Renal cortex interstitium (tissue), 15 donors: ENCODE measurements at places on chromosomes 2 and 18. TPM values are rescaled to one million over a fixed set of nuclear protein-coding genes. Genes with fewer than 3 reads are reported as not detected.

SLC9A4 gene
- 8.2 TPM for polyA plus RNA-seq

RAPGEF4 gene
- 9.8 TPM for polyA plus RNA-seq

- DNase-seq, result no peak
These were observed 17.5 kb upstream of the POLI start for GRCh38 chr18:54251606-54252390.

GRCh38 chr2:70641263-70641784 is 87.7 kb upstream of the TGFA start:
- DNase-seq, result no peak

DNA sequence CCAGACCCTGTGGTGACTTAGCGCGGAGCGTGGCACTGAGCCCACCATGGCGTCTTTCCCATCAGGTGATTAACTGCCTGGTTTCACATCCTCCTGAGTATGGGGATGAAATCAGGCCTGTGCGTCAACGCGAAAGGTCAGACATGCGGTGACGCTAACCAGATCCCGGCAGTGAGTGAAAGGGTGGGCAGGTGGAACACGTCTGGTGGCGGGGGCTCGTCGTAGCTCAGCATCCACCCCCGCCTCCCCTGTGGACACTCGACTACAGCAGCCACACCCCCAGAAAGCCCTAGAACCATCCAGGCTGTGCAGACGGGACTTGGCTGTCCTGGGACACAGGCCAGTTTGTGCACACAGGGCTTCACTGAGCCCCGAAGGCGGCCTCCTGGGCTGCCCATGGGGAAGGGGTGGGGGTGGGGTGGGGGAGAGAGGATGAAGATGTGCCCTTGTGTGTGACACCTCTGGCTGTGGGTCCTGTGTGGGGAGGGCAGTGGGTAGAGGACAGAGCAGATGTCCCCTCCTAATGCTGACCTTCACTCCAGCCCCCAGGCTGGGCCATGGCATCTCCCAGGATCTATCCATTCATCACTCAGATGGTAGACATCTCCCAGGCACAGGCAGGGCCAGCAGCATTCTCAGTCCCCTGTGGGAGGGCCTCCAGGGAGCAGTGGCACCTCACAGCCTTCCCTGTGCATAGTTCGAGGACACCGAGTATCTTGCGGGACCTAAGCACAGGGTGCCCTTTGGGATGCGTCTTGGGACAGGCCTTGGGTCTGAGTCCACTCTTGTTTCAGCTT is 27.5 kb downstream of the RAMP1 start:
- no peak for DNase-seq

GRCh38 chr2:168732100-168732499 is 70.3 kb upstream of the NOSTRIN start:
- DNase-seq, result no peak
